ENCODE measurements at places on chromosomes 5 and 9. TPM values are rescaled to one million over a fixed set of nuclear protein-coding genes. Genes with fewer than 3 reads are reported as not detected.

DNA sequence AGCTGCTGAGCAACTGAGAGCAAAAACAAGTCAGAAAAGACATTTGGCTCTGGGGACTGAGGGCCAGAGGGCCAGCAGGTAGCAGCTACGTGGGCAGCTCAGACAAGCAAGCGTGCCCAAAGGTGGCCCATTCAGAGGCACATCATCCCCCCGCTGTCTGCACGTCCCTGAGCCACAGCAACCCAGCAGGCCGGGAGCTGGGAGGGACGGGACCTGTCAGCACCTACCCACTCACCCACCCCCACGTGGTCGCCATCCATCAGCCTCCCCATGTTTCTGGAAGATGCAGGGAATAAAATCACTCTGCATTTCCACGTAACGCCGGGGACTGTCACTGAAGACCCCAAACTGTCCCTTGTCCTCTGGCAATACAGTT lies 167.8 kb downstream of the COL23A1 start:
- DNase-seq: no peak

DNA sequence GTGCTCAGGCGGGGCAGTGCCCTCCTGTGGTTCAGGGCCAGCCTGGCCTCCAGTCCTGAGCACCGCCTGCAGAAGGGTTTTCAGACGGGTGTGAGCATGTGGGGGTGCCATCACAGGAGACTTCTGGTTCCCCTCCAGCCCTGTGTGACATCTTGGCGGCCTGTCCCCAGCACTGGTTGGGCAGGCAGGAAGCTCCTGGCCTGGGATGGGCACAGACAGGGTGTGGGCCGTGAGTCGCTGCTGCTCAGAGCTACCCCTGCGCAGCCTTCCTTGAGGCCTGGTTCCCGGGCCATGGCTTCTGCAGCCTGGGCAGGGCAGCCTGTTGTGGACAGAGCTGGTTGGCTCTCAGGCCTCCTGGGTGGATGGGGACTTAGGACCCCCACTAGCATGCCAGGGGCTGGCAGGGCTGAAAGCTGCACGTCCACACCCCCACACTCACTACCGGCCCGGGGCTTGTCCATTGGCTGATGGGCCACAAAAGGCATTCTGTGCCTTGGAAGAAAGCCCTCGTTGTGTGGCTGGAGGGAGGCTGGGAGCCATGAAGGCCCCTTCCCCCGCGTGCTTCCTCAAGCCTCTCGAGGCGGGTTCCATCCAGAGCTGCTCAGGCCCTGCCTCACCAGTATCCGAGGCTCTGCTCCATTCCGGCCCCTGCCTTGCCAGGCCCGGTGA lies 58.7 kb downstream of the RXRA start:
- DNase-seq: no peak

GRCh38 chr9:129171993-129172751 lies 5.9 kb downstream of the IER5L start:
- DNase-seq: no peak

DNA sequence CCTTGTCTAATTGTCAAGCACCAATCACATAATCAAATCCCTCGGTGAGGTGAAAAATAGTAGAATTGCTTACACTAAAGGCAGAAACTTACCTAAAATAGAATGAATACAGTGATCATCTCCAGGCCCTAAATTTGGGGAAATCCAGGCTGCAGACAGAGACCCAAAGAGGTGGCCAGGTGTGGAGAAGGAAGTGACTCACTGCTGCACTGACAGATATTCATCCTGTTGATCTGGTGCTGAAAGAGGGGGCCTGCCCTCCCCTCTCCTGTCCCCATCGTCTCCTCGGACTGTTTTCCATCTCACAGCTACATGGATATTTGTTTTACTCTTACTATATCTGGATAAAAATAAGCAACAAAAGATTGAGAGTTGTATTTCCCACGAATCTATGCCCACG lies 15.9 kb downstream of the OR2Y1 start:
- no peak for DNase-seq

SPINK7 gene
- not detected for total RNA-seq

DNA sequence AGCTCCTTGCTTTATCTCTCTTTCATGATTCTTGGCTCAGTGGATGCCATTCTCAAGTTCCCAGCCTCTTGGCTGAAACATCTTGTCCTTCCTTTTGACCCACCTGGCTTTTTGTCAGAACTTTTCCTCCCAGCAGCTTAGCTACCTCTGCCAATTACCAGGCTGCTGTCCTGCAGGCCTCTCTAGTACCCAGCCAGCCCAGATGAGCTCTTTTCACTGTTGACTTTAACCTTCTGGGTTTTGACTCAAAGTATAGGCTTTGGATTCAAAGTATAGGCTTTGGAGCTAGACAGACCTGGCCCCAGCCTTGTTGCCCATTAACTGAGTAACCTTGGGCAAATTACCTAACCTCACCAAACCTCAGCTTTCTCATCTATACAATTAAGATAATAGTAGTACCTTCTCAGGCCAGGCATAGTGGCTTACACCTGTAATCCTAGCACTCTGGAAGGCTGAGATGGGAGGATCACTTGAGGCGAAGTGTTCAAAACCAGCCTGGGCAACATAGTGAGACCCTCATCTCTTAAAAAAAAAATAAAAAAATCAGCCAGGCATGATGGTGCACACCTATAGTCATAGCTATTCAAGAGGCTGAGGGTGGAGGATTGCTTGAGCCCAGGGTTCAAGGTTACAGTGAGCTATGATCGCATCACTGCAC lies 6.6 kb upstream of the TMEFF1 start:
- DNase-seq: no peak

CCDC187 gene
- total RNA-seq: not detected

DNA sequence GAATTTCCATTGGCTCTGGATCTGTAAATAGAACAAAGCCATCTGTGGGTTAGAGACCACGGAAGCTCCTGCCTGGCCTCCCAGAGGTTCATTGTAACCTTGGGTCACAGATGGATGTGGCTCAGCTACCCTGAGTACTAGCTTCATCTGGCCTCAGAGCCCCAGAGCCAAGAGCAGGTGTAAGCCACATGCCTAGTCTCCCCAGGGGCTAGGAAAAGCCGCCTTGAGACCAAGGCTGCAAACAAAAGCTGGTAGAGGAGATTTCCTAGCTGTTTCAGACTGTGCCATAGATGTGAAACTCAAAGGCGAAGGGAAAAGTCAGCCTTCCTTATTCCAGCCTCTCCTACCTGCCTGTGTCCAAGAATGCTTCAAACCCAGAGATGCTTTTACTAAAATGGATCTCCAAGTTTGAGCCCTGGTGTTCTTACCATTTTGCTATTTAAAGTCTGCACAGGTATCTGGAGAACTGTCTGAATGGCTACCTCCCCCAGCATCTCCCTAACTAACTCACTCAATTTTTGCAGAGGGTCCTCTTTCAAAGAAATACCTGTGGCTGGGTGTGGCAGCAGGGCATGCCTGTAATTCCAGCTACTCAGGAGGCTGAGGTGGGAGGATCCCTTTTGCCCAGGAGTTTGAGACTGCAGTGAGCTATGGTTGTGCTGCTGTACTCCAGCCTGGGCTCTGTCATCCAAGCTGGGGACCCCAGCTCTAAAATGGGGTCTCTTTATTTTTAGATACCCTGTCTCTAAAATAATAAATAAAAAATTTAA lies 42.3 kb upstream of the MAP1B start:
- no peak for DNase-seq

DNA sequence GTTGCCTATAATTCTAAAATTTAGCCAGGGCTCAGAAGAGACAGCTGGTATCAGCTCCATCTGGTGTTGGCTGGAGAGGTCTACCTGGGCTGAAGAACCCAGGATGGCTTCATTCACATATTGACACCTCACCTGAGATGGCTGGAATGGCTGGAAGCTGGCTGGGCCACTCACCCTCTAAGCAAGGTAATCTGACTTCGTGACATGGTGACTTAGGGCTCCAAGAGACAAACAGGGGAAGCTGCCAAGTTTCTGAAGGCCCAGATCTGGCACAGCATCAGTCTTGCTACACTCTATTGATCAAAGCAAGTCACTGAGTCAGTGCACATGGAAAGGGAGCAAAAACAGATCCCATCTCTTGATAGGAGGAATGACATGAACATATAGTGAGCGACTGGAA lies 102.3 kb downstream of the EPB41L4A start:
- no peak for DNase-seq

SHISAL2B gene
- not detected for total RNA-seq

DNA sequence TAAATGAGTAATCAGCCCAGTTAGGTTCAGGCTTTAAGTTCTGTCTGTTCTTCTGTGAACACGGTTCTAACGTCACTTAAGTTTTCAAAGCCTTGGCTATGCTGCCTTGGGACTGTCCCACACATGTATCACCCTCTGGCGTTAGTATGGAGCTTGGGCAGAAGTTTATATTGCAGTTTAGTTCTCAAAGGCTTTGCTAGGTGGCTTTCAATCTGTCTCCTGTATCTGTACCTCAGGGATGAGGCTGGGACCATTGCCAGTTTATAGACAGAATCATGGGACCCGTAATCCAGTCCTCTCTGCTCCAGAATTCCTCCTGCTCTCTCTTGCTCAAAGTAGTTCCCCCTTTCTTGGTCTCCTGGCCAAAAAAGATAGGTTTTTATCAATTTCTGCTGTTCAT lies 12.1 kb downstream of the C9orf40 start:
- DNase-seq: no peak

OTULINL gene
- 0.17 TPM for total RNA-seq

DNA sequence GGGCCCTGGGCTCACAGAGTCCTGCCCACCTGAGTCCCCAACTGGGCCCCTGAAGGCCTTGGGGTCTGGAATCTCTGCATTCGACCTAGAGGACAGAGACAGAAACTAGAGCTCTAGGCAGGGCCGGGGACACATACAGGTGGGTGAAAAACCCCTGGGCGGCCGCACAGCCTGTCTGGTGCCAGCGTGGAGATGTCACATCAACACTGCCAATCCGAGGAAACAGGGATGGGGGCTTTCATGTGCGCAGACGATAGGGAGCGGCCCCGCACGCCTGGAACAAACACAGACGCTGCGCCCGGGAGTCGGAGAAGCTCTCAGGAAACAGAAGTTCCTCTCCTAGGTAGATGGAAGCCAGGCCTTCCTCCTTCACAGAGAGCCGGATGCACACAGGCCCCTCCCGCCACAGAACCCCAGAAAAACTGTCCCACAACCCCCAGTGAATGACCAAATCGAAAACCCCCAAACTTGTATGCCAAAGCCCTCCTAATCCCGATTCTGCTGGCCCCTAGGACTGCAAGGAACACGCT lies 1.8 kb downstream of the GRM6 start:
- DNase-seq: no peak
